ENCODE measurements at places on chromosomes 1 and 21.

DNA sequence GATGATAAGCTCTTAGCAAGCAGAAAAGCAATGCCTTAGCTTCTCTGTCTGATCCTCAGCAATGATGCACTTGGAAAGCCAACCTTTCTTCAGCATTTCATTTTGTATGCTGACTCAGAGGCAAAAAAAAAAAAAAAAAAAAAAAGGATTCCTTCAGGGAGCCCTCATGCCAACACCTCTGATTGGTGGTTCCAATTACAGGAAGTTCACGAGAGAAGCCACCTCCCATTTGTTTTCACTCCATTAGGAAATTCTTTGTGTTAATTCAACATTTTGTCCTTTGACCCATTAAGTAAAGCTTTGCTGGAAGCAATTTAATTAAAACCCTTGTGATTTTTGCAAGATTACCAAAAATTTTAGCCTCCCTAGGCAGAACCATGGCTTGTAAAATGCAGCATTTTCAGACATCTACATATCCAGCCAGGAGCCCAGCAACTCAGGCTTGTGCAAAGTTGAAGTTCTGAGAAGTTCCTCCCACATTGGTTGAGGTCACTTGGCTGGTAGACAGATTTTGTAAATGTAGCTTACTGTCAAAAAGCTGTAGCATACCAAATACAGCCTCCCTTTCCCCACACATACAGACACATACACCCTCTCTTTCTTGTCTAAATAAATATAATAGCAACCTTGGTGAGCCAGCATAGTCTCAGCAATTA is 27.1 kb upstream of the VTCN1 start:
- no peaks in the 10 kb centered on the region for H3K4me1 ChIP-seq
- DNase-seq, result no peak
- H3K4me3 ChIP-seq, result no peak overlapping the region
- no peak overlapping the region for H3K27ac ChIP-seq
- peaks cover 1% of the 10 kb centered on the region for H3K27me3 ChIP-seq

GRCh38 chr1:24909388-24909898 is 20.6 kb downstream of the RUNX3 start:
- peaks cover 2% of the 10 kb centered on the region for H3K4me1 ChIP-seq
- H3K27me3 ChIP-seq, result peaks cover 6% of the 10 kb centered on the region
- DNase-seq, result peak; percentile 61
- no peak overlapping the region for H3K27ac ChIP-seq
- H3K36me3 ChIP-seq, result no peaks in the 10 kb centered on the region
- no peak overlapping the region for H3K4me3 ChIP-seq

DNA sequence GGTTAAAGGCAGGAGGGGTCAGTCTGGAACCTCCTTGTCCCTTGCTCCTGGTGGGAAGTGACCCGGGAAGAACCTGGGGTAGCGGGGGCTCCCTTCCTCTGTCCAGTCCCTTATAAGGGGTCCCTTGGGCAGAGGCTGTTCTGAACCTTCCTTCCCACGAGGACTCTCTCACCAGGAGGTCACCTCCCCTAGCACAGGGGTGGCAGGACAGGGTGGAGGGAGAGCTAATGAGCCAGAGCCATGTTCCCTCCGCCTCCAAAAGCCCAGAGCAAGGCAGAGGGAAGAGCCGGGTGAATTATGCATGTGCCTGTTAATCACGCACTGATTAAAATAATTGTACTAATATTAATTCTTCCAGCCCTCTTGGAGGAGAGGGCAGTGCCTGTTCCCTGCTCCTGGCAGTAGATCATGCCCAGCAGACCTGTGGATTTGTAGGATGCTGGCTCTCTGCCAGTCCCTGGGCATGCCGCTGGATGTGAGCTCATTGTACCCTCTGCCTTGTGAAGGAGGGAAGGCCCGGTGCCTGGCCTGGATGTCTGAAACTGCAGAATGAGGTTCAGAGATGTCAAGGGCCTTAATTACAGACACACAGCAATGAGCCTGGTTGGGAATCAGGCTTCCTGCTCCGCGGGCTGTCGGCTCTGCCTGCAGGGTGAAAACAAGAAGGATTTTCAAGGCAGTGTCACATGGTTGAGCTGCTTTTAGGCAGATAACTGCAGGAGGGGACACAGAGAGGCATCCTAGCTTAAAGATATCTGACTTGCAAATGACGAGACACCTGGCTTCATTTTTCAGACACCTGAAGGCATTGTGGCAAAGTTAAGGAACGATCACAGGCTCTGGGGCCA is 68.2 kb downstream of the IGSF21 start:
- H3K36me3 ChIP-seq, result no peaks in the 10 kb centered on the region
- DNase-seq, result no peak
- H3K4me3 ChIP-seq, result no peak overlapping the region
- no peak overlapping the region for H3K27ac ChIP-seq
- no peaks in the 10 kb centered on the region for H3K4me1 ChIP-seq

GRCh38 chr1:58318157-58319005 is 228.1 kb downstream of the OMA1 start:
- no peak for DNase-seq
- no peaks in the 10 kb centered on the region for H3K36me3 ChIP-seq
- H3K4me1 ChIP-seq, result no peaks in the 10 kb centered on the region
- H3K27ac ChIP-seq, result no peak overlapping the region
- no peak overlapping the region for H3K4me3 ChIP-seq

GRCh38 chr1:245797592-245798348 is 643.0 kb downstream of the KIF26B start:
- no peaks in the 10 kb centered on the region for H3K27me3 ChIP-seq
- H3K27ac ChIP-seq, result peak overlapping the region; percentile 43
- no peak for DNase-seq
- H3K4me1 ChIP-seq, result peaks cover 16% of the 10 kb centered on the region
- no peak overlapping the region for H3K4me3 ChIP-seq
- no peaks in the 10 kb centered on the region for H3K36me3 ChIP-seq

DNA sequence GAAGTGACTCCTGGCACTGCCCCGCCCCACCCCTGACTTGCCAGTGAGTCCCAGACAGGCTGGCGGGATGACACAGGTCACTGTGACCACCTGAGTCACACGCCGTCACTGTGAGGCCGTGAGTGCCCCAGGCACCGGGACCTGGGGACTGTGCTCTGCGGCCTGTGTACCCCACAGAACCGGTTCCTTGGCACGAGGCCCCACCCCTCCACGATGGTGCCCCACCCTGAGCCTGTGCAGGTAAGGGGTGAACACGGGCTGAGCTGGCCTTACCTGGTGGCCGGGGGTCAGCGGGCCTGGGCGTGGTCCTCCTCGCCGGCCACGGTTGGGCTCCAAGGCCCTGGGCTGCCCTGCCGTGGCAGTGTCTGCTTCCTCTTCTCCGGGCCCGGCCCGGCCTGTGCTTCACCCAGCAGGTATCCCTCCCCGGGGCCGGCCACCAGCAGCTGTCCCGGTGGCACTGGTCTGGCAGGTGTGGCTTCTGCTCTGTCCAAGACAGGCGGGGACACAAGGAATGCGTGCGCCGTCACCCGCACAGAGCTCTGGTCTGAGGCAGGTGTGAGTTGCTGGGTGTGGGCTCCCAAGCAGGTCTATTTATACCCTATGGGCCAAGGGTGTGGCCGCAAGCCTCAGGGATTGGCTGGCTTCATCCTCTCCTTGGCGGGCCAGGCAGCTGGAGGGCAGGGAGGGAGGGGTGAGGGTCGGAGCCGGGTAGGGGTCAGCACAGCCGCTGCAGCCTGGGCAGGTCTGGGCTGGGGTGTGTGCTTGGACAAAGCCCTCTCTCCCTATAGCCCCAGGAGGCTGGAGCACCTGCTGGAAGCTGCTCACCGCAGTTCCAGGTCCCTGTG is at the start of gene RNF223:
Gene RNF223, minus strand, starts transcription at position 564 of the 845 bp plus-strand sequence. CDS start 1,740 bp downstream, outside the sequence.
- no peak within 1 kb of the TSS for H3K4me3 ChIP-seq
- no peak for DNase-seq
- H3K36me3 ChIP-seq, result no peaks in the 10 kb centered on the region
- no peaks in the 10 kb centered on the region for H3K4me1 ChIP-seq
- no peak within 1 kb of the TSS for H3K27ac ChIP-seq
- no peaks in the 10 kb centered on the region for H3K27me3 ChIP-seq

Measured in IMR-90 (cell line).